ENCODE measurements at places on chromosomes 6 and 20.

DNA sequence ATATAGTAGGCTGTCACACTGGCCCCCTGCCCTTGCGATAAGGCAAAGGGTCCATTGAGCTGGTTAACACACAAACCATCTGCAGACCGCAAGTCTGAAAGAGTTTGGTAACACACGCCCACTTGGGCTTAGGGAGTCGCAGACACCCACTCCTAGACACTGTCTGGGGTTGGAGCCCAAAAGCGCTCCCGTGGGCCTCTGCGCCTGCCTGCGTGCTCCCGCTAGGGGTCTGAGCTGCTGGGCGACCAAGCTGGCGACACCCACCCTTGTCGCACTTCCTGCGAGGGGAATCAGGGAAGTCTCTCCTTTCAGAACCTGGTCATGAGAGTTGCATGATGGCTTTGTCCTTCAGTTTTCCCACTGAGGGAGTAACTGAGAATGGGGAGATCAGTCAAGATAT, 653.0 kb downstream of the HTR1B start:
- no peak for DNase-seq

GRCh38 chr6:167555836-167556235, 230.9 kb downstream of the TTLL2 start:
- DNase-seq = no peak

GRCh38 chr6:81906041-81906440, 153.6 kb upstream of the TENT5A start:
- no peak for DNase-seq

DNA sequence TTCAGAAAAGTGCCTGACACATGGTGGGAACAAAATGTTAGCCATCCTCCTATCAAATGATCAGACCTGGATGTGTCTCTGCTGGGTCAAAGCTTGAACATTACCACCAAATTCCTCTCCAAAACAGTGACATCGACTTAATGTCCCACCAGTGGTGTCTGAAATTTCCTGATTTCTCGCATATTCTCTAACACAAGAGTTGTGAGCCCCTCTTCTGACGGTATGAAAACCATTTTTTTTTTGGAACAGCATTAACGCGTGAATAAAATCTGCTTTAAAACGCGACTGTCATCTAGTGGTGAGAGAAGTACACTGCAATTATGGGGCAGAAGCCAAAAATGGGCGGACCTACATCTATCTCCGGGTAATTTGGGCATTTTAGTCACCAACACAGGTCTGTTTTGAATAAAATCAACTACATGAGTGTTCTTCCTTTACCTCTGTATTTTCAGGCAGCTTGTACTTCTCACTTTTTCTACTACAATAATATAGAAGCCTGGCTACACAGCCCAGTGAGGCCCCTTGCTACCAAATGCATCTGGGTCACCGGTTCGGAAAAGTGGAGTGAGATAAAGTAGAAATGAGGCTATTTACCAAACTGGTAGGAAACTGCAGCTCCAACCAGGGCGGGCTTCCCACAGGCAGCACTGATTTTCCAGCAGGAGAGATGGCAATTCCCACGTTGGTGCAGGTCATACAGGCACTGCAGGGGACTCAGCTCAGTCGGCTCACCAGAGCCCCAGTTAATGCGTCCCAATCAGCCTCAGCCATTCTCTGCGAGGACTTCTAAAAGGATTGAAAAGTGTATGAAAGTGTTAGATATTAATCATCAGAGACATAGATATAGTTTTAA, 27.4 kb downstream of the MGME1 start:
- peak; percentile 7 for DNase-seq

- DNase-seq = no peak
Observed at GRCh38 chr6:49553384-49553783, 2.9 kb downstream of the C6orf141 start.

DNA sequence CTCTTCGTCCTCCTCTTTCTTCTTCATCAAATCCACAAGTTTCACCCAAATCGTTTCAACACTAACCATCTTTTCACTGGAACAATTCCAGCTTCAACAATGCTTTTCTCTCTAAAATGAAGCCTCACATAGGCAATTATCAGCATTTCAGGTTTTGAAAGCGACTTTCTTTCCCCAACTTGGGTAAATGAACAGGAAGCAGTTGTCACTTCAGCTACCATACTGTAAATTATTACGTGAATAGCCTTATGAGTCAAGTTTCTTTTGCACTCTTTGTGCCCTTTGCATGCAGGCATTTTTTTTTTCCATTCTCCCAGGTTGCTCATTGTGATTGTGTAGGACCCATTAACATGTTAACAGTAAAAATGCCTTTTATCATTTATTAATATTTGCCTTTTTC, 121.7 kb upstream of the BTBD3 start:
- DNase-seq = no peak

GRCh38 chr6:22102671-22103070, 194.2 kb downstream of the PRL start:
- DNase-seq = no peak
